ENCODE measurements at places on chromosomes 4 and X.

DNA sequence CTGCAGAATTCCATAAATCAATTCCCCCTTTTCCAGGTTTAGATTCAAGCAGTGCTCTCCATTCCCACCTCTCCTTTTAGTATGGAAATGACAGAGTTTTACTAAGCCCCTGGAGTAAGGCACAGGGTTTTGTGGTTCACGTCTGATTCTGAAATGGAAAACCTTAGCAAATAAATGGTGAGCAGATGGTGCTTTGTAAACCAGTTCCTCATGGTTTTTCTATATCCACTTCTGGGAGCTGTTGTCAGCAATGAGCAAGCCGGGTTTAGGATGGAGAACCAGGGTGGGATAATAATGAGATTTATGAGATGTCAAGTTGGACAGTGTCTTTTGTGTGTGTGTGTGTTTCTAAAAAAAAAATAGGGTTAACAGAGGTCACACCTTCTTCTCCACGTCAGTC, 113.8 kb upstream of the RBPJ start:
- DNase-seq = no peak

- no peak for DNase-seq
Observed at GRCh38 chr4:88859191-88859812, 161.7 kb upstream of the NAP1L5 start.

DNA sequence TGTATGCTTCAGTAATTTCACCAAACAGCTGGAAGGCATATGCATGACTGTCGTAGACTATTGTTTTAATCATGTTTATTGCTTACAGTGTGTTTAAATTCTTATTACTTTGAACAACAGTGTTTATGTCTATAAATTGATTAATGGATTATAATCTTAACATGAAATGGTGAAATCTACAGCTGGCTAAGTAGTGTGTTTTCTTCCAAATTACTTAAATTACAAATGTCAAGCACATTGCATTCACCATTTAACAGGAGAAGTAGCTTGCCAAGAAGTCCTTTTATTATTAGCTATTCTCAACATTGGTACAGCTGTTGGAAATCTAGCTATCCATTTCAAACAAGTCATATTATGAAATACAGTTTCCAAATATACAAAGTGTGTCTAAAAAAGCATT, 849.3 kb upstream of the PCDH10 start:
- no peak for DNase-seq

DNA sequence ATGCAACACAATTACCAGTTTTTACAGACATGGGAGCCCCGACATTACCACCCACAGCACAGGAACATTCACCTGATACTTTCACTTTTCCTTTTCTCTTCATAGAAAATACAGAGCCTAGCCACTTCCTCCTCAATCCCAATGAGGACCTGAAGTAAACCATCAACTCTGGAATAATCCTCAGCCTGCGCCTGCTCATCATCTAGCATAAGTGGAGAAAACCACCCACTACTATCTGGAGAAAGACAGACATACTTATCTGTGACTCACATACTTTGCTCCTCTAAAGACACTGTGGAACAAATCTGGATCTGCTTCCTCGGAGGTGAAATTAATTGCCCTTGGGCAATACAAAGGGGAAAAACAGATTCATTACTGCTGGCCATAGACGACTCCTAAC, 47.8 kb downstream of the ZCCHC13 start:
- no peak for DNase-seq

- DNase-seq = no peak
Observed at GRCh38 chrX:101287402-101287801, 3.7 kb downstream of the TAF7L start.

GRCh38 chr4:22802876-22803275, 110.1 kb downstream of the GBA3 start:
- DNase-seq = no peak

GRCh38 chrX:681989-682388, 51.4 kb downstream of the SHOX start:
- no peak for DNase-seq

GRCh38 chr4:54745031-54745770, 87.4 kb downstream of the KIT start:
- no peak for DNase-seq

DNA sequence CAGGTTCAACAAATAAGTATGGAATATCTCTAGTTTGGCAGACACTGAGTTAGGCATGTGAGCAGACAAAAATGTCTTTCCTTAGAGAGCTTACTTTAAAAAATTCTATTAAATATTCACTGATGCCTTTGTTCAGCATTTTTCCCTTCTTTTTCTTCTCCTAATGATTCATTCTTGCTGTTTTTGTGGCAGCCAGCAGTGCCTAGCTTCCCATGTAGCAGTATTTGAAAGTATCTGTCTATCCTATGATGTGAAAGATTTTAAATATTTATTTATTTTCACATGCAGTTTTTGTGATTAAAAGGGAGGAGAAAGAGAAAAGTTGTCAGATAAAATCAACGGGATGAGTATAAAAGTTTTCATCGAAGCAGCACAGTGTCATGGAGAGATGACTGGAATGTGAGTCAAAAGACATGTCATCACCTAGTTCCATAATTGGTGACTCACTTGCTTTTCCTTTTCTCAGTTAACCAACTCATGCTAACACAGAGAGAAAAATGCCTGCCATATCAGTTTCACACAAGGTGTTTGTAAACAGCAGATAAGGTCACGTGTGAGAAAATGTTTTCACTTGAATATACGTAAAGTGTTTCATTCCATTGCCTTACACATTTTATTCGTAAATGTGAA, 69.8 kb downstream of the BMPR1B start:
- no peak for DNase-seq

DNA sequence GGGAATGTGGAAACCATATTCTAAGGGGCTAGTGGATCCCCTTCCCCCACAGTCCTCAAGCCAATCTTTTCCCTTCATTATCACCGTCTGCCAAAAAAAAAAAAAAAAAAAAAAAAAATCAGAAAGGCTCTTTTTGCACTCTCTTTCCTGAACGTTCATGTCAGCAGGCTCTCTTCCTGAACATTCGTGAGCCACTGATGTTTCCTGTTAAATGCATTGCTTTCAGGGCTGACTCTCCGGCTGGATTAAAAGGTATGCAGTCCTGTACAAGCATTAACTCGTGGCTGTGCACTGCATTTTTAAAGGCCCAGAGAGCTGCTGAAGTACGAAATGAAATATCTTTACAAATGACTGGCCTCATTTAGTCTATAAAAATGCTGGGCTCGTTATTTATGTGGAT, 34.0 kb upstream of the TSPAN5 start:
- no peak for DNase-seq

All from stimulated activated CD4-positive, alpha-beta T cell treated with anti-CD3 and anti-CD28 coated beads, TNF-alpha, amount 100 ng/mL, for 1 hour (primary cell).